Stimulated activated naive CD4-positive, alpha-beta T cell treated with Interleukin-2 at 50 U/mL for 16 hours (primary cell): ENCODE measurements at places on chromosomes 13 and 19.

GRCh38 chr13:95267662-95268342 lies 33.4 kb downstream of the ABCC4 start:
- no peak for DNase-seq

GRCh38 chr13:43026262-43026661 lies 2.9 kb downstream of the DNAJC15 start:
- no peak for DNase-seq

- DNase-seq: peak; percentile 14
These were observed 575.8 kb downstream of the DACH1 start for GRCh38 chr13:71290963-71291841.

GRCh38 chr13:96338030-96338429 lies 248.1 kb downstream of the HS6ST3 start:
- no peak for DNase-seq

DNA sequence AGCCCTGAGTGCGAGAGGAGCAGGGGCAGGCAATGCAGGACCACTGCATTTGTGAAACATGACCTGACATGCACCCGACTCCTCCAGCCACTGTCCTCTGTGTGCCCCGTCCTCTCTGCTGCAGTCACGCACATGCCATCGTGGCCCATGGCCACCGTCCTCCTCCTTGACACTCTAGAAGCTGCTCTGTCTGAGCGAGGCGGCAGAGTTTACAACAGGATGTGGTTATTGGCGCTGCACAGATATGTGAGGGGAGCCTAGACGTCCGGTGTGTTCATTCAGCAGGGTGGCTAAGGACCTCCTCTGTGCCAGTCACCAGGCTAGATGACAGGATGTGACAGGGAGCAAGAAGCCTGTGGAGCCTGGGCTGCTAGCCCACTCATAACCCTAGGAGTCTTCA lies 277.8 kb downstream of the FOXO1 start:
- DNase-seq: peak; percentile 73

GRCh38 chr19:29098863-29099481 lies 114.0 kb downstream of the UQCRFS1 start:
- no peak for DNase-seq

- DNase-seq: no peak
These were observed 248.4 kb downstream of the RFC3 start for GRCh38 chr13:34066344-34066743.

DNA sequence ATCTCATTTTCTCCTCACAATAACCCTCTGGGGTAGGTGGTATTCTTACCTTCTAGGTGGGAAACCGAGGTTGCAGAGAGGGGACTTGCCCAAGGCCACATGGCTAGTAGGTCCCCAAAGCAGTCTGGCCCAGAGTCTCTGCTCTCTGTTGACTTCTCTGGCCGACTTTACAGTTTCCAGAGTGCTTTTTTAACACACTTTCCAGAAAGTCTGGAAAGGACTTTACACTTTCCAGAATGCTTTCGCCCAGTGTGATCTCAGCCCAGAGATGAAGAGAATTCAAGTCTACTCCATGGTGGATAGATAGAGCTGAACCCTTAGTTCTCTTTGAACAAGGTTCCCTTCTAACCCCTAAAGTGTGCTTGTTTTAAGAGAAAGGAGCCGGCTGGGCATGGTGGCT lies 12.2 kb downstream of the ARHGAP35 start:
- no peak for DNase-seq

DNA sequence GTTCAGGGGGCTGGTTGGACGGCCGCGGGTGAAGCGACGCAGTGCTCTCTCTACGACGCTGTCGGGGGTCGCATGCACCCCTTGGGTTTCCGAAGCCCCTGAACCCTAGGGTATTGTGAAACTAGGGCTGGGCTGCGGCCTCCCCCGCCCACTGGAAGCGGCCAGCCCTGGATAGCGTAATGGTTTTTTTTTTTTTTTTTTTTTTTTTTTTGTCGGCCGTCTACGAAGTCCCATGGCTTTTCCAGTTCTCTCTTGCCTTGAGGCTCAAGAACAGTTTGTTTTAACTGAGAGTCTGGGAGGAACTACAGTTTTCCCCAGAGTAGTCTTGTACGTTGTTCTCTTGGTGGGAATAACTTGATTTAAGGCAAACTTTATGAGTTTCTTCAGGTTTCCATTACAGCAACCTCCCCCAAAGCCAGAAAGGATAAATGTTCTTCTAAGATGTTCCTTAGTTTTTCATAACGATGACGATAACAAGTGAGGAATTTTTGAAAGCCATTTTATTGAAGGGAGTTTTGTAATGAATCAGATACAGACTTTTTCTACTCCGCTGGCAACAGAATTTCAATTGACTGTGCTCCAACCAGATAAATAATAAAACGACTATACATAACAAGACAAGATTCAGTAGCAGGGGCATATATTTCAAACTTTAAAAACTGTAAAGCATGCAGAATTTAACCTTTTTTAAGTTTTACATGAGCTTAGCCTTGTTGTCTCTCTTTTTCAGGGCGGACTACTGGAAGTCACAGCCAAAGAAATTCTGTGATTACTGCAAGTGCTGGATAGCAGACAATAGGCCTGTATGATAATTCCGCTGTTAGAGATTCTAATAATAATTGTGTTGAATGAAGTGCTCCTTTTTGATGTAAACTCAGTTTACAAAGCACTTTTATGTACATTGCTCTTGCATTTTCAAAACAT lies 867 bp downstream of the WBP4 start:
- no peak for DNase-seq

- peak; percentile 59 for DNase-seq
These were observed 37.6 kb upstream of the C1QTNF9 start for GRCh38 chr13:24271601-24272451.
